ENCODE measurements at places on chromosomes 1 and 21.

- no peak for DNase-seq
Observed at GRCh38 chr1:235434001-235434400, 66.8 kb downstream of the TBCE start.

DNA sequence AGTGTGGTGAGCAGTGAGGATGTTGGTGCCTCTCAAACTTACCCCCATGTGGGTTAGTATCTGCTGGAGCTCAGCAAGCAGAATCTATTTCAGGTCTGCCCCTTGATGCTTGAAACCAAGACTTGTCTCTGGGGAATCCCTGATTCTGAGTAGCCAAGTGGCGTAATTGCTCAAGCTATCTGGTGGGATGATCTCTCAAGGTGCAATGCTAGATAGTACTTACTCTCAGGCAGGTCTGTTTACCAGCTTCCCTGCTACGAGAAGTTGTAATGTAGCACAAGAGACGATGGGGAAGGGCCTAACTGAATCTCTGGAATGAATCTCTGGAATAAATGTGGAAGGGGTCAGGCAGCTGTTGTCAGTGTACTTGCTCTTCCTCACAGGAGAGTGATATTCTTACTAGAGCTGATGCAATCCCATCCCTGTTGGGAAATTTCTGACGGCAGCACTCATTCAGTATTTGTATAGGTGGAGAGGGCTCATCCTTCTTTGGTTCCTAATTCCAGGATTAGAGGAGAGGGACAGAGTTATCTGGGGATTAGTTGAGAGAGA, 65.4 kb downstream of the MACF1 start:
- DNase-seq, result no peak

- DNase-seq, result no peak
Observed at GRCh38 chr1:45015683-45016082, 3.6 kb downstream of the UROD start.

GRCh38 chr1:59697150-59697800, 117.5 kb upstream of the HOOK1 start:
- no peak for DNase-seq

DNA sequence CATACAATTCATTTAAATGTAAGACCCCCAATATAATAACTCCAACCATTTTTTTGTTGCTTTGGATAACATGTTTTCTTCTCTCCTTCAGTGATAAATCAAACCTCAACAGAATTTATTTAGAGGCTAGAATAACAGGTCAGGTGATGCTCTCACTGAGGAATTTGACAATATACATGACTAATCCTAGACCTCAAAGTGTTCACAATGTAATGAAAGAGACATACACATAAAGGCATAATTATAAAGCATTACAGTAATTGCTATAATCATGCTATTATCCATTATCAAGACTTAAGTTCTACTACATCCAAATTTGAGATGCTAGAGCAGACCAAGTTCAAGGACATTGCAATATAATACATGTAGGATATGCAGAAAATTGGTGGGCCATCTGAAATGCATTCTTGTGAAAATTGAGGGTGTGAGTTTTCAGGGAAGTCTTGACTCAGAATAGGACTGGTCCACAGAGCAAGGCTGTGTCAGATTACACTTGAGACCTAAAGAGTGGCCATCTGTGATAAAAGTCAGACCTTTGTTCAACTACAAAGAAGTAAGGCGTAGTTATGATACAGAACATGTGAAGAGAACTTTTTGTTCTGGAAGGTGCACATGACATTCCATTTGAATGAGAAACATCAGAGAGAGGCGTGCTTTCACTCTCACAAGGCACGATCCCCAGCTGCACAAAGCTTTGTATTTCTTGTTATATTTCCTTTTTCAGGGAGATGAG, 45.5 kb downstream of the UTP25 start:
- DNase-seq, result no peak

DNA sequence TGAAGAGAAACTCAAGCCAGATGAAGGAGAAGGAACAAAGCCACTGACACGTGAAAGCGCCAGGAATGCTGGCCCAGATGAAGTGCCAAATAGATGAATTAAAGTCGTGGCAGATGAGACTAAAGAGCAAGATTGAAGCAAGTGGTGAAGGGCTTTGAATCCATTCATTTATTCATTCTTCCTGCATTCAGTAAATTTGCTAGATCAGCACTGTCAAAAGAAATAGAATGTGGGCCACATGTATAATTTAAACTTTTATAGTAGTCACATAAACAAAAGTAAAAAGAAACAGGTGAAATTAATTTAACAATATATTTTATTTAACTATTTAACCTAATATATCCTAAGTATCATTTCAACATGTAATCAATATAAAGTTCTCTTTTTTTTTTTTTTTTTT, 135.6 kb downstream of the ZZZ3 start:
- no peak for DNase-seq

DNA sequence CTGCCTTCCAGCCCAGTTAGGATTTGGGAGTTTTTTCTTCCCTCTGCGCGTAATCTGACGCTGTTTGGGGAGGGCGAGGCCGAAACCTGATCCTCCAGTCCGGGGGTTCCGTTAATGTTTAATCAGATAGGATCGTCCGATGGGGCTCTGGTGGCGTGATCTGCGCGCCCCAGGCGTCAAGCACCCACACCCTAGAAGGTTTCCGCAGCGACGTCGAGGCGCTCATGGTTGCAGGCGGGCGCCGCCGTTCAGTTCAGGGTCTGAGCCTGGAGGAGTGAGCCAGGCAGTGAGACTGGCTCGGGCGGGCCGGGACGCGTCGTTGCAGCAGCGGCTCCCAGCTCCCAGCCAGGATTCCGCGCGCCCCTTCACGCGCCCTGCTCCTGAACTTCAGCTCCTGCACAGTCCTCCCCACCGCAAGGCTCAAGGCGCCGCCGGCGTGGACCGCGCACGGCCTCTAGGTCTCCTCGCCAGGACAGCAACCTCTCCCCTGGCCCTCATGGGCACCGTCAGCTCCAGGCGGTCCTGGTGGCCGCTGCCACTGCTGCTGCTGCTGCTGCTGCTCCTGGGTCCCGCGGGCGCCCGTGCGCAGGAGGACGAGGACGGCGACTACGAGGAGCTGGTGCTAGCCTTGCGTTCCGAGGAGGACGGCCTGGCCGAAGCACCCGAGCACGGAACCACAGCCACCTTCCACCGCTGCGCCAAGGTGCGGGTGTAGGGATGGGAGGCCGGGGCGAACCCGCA, at the start of gene PCSK9:
Gene PCSK9 (plus strand): TSS at position 207 of the 741 bp plus-strand sequence. CDS start 290 bp downstream, at position 497.
- DNase-seq, result no peak

DNA sequence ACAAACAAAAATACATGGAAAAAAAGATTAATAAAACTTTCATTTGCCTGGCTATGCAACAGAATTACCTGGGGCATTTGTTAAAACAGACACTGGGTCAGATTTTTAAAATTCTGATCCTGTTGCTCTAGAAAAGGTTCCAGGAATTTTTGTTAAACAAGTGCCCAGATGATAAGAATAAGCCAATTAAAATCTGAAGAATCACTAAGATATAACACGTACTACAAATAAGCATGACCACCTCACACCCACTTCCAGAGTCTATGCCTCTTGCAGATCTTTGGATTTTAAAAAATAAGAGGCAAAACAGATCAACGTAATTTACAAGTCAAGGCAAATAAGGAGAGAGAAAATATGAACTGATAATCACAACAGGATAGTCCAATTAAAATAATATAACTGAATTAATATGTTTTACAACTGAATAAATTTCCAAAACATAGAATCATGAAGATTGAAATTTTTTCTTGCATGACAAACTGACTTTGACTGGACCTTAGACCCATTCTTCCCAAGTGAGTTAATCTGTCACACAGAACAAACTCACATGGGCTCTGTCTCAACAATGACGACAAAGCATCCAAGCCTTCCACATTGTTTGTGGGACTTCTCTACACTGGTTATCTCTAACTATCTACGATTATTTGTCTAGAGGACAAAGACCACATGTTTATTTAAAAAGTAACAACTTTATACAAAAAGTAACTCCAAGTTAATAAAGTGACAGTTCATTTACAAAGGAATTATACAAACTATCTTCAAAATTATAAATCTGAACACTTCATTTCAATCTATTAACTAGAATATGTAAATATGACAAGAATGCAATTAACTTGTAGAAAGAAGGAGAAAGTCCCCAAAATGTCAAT, 56.9 kb downstream of the COP1 start:
- no peak for DNase-seq

DNA sequence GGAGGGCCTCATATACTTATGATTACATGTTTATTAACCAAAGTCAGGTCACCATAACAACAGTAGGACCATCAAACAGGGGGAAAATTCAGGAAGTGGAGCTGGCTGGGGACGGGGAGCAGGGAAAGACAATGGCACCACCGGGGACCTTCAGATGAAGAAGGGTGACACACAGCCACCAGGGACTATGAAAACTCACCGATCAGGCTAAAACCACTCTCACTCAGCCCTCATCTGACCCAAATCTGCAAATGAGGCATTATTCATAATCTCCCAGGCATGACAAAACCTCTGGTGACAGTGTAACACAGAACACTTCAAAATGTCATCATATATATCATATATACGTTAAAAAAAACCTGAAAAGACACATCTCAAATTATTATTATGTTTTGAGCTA, 11.2 kb downstream of the MKNK1 start:
- DNase-seq, result no peak

GRCh38 chr21:41612674-41613532, 104.9 kb upstream of the TMPRSS2 start:
- DNase-seq, result peak; percentile 56

- no peak for DNase-seq
Observed at GRCh38 chr1:89546082-89546889, 21.7 kb downstream of the LRRC8B start.

GRCh38 chr1:223831755-223832636, 13.8 kb downstream of the TP53BP2 start:
- DNase-seq, result no peak

- no peak for DNase-seq
Observed at GRCh38 chr1:162779043-162779442, 11.5 kb upstream of the HSD17B7 start.

DNA sequence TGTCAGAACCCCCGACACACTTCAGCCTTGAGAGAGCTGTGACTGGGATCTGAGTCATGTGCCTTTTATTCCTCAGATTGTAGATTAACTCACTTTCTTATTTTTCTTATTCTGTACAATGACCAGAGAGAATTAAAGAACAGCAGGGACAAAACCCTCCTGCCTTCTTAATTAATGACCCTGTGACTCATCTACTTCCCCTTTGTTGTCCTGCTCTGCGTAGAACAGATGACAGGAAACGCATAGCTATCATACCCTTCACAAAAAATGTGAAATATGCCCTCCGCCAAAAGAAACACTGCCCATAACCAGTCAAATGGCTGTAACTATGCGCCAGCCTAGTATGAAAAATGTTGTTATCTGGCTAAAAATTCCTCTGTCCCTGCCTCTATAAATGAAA, 9.1 kb upstream of the PADI2 start:
- no peak for DNase-seq

- DNase-seq, result no peak
Observed at GRCh38 chr21:15084668-15085067, 19.9 kb upstream of the NRIP1 start.

- no peak for DNase-seq
Observed at GRCh38 chr1:90710579-90711536, 6.2 kb downstream of the BARHL2 start.

DNA sequence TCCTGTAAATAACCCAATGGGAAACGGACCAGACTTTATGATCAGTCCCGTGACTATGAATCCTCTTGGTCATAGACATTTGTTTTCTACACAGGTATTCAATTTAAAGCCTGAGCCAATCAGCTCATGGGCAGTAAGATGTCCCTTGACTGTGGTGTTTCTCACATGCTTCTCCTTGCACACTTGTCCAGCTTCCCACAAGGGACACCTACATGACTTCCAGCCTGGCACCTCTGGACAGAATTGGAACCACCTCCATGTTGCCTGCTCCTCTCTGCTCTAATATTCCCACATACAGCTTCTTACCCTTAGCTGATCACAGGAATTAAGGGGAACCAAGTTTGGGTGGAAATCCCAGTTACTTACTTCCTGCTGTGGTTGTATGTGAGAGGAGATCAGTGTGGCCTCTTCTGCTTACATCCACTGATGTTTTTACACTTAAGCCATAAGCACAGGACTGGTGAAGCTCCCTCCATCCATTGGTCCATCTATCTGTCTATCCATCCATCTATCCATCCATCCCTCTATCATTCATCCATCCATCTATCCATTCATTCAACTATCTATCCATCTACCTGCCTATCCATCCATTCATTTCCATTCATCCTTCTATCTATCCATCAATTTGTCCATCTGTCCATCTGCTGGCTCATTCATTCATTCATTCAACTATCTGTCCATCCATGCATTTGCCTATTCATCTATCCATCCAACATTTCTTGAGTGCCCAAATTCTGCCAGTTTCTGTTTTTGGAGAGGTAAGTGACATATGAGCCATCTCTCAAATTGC, 16.4 kb downstream of the RUNX1 start:
- DNase-seq, result no peak

GRCh38 chr1:168672278-168672677, 56.7 kb downstream of the DPT start:
- DNase-seq, result no peak

- no peak for DNase-seq
Observed at GRCh38 chr1:15242766-15243165, 4.3 kb upstream of the FHAD1 start.

DNA sequence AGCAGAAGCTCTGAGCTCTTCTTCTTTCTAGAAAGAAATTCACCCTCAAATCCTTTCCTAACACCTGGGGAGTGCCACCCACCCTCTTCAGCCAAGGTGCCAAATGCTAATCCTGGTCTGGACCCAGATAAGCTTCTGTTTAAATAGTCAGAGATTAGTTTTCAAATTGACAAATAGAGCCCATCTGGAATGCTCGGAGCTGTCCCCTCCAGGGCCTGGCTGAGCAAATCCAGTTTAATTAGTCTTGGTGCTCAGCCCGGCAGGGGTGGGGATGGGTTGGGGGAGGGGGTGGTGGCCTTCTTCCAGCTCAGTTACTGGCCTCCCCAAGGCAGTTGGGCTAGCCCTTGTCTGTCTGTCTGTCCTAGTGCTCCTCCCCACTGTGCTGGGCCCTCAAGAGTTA, 269.5 kb downstream of the GRIK3 start:
- DNase-seq, result no peak

- no peak for DNase-seq
Observed at GRCh38 chr1:66750577-66750976, 1.7 kb upstream of the DYNLT5 start.

DNA sequence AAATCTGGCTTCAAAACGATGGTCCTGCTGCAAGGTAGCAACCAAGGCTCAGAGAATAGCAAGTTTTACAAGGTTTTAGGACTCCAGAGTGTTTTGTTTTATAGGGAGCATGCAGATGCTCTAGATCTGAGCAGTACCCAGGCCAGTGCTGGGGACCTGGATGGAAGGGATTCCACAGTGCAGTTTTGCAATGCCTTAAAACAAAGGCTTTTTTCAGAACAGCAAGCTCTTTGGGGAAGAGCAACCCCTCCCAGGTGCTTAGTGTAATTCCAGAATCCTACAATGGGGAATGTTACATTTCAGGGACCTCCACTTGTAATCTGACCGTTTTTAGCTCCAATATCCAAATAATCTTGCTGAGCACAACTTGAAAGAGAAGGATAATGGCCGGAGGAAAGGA, 6.7 kb downstream of the ROR1 start:
- DNase-seq, result no peak

GRCh38 chr1:54971317-54971791, 9.1 kb upstream of the TMEM61 start:
- no peak for DNase-seq

All from dorsolateral prefrontal cortex (tissue), 122 donors.